Stimulated activated CD4-positive, alpha-beta T cell treated with anti-CD3 and anti-CD28 coated beads, TNF-alpha, amount 100 ng/mL, for 1 hour (primary cell): ENCODE measurements at places on chromosomes 6 and 20.

GRCh38 chr20:9412309-9412708 is 102.1 kb upstream of the LAMP5 start:
- DNase-seq, result no peak

DNA sequence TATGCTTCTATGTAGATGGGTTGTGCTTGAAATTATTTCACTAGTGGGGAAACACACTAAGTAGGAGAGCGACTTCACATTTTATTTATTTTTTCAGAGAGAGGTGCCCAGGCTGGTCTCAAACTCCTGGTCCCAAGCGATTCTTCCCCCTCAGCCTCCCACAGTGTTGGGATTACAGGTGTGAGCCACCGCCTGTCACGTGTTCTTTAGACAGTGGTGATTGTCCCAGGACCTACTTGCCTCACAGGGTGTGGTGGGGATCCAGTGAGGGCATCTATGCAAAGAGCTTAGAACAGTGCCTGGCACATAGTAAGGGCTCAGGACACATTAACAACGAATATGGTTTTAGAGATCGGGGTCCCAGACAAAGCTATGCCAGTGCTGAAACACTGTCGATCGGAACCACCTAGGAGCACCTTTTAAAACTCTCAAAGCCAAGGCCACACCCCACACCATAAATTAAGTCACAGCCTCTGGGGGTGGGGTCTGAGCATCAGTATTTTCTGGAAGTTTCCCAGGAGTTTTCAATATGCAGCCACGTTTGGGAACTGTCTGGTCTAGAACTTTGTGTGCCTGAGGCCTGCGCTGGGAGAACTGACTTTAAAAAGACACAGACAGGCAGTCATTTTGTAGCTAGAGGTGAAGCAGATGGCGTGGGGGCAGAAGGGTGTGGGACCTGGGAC is 4.8 kb upstream of the BCAS4 start:
- no peak for DNase-seq

GRCh38 chr6:32255199-32256153 is 31.6 kb upstream of the NOTCH4 start:
- peak; percentile 41 for DNase-seq

GRCh38 chr6:127854009-127854408 is 46.8 kb downstream of the THEMIS start:
- no peak for DNase-seq

DNA sequence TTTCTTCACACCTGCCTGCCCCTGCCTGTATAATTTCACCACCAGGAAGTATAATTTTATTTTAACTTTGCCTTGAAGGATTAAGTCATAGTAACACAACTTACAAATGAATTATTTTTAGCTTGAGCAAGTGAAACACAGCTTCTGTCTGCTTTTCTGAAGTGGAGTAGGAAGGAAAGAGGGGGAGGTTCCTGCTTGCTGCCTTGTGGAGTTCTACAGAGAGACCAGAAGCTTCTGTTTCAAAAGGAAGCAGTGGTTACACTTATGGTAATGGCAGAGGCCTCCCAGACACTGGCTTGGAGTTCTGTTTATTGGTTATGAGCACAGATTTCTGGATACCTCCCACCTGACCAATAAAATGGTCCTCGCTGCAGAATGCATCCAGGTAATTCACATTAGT is 159.6 kb downstream of the TMEM200A start:
- DNase-seq, result no peak

- DNase-seq, result no peak
Measured at GRCh38 chr6:97850458-97851212, 567.6 kb upstream of the MMS22L start.

GRCh38 chr20:56247954-56248782 is at the start of gene MC3R:
TSS of gene MC3R (plus strand) at chr20:56248732. CDS start at chr20:56248844, 112 bp downstream.
- DNase-seq, result peak; percentile 16

- no peak for DNase-seq
Measured at GRCh38 chr6:169833258-169833794, 81.9 kb downstream of the ERMARD start.

- DNase-seq, result no peak
Measured at GRCh38 chr6:44266347-44266746, 996 bp upstream of the NFKBIE start.

DNA sequence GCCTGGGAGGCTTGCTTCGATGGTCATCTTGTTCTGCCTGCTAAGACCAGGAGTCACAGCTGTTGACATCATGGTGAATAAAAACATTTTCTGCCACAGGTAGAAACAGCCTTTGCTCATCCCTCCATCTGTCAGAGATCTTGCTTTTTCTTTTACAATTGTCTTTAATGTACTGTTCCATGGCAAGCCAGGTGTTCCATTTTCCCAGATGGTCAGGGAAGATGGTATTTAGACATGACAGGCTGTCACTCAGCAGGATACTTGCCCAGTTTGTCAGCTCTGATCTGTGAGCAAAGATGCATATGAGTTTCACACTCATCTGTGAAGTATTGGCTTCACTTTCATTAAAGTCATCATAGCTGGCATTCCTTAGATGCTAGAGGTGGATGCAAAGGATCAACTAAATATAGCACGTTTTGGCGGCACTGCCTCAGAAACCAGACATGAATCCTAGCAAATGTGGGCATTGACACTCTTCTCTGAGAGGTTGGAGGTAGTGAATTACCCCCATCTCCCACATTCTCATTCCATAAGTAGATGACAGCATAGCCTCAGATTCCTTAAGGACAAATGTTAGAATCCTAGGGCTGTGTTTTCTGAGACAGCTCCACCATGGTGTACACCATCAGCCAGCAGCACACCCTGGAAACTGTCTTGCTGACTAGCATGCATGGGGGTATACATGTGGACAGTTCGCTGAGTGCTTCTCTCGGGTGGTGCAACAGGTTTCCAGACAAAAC is 4.2 kb downstream of the SSTR4 start:
- no peak for DNase-seq

DNA sequence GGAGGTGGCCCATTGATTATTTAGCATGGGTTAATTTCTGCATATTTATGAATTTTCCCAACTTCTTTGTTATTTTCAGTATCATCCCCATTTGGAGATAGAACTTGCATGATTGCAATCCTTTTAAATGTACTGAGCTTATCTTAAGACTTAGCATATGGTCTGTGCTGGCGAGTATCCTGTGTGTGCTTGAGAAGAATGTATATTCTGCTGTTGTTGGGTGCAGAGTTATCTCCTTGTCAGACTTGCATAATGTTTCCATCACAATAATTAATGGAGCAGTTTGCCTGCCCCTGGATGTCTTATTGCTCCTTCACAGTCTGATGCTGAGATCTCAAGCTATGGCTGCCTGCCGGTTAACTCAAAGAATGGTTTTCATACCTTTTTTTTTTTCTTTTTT is 112.6 kb downstream of the CDYL start:
- no peak for DNase-seq

GRCh38 chr20:49381558-49382493 is 100.6 kb downstream of the KCNB1 start:
- no peak for DNase-seq

- no peak for DNase-seq
Measured at GRCh38 chr6:153392156-153392555, 261.1 kb upstream of the RGS17 start.

DNA sequence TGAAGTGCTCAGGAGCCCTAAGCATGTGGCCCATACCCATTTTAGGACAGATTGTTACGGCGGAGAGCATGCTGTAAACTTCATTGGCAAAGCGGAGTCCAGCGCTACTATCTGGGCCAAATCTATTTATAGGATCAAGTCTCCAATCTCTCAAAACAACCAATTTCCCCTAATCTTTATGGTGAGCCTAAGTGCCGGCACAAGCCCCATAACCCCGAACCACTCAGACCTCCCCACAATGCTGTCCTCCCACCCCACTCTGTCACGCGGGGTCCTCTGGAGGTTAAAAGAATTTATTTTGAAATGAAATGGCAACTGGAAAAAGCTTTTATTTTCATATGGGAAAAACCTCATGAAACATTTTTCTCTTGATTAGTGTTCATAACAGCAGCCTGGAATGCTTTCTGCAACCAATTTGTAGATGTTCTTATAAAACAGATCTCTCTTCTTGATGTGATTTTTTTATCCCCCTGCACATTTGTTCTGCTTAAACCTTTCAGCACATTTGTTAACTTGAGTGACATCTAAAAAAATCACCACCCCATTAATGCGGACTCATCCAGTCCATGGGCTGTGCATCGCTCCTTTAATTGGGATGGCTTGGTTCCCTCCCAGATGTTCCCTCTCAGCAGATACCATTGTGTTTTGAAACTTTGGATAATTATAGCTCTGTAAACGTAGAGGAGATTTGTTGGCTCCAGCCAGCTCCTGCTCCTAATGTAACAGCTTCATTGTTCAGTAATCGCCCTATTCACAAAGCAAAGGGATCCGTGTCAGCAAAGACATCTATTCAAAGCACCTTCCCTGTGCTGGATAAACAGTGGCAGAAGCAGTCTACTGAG is 323.6 kb downstream of the CD83 start:
- DNase-seq, result no peak

DNA sequence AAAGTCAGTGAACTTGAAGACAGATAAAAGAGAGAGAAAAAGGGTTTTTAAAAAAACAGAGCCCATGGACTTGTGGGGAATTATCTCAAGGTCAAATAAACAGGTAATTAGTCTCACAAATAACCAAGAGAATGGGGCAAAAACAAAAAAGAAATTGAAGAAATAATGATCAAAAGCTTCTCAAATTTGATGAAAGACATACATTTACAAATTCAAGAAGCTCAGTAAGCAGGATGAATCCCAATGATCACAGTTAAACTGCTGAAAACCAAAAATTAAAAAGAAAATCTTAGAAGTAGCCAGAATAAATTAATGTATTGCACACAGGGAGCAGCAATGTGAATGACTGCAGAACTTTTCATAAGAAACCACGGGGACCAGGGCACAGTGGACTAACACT is 112.5 kb upstream of the EMILIN3 start:
- DNase-seq, result no peak

- DNase-seq, result no peak
Measured at GRCh38 chr6:28719275-28719940, 193.7 kb downstream of the GPX5 start.

DNA sequence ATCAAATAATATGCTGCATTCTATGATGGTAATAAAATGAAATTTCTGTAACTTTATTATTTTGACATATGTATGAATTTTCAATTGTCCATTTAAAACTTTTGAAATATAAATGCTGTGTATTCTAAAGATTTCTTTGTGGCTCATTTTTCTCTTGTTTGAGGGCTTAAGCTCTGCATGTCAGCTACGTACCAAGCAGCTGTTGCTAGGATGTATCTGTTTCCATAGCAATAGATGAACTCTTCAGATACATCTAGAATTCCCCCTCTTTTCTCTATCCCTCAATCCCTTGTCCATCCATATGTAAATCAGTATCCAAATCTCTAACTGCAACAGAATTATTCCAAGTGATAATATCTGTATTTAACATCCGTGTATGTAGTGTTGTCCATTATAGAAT is 76.5 kb upstream of the OPRM1 start:
- DNase-seq, result no peak

DNA sequence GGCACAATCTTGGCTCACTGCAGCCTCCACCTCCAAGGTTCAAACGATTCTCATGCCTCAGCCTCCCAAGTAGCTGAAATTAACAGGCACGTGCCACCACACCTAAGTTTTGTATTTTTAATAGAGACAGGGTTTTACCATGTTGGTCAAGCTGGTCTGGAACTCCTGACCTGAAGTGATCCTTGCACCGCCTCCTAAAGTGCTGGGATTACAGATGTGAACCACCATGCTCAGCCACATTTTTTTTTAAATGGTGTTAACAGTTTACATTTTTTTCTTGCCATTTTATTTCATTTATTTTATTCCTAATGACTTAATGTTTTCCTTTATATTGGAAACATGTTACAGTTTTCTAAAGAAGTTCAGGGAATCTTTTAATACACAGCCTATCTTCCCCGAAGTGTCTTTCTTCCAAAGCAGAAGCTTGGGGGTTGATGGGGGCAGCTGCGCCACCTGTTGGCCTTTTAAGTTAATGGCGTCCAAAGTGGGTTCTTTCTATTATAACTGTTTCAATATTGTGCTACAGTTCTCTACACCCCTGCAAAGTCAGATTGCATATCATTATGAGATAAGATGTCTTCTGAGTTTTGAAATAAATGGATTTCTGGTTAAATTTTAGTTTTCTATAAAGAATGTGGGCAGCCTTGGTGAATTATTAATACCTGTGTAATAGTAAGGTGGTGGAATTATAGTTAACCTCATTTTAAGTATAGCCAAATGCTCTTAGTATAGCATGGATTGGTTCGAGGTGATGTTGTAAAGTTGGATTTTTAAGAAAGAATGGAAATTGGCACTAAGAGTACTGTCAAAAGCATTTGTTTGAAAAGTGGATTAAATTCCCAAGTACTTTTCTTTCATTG is 42.0 kb upstream of the PLCG1 start:
- DNase-seq, result peak; percentile 5

DNA sequence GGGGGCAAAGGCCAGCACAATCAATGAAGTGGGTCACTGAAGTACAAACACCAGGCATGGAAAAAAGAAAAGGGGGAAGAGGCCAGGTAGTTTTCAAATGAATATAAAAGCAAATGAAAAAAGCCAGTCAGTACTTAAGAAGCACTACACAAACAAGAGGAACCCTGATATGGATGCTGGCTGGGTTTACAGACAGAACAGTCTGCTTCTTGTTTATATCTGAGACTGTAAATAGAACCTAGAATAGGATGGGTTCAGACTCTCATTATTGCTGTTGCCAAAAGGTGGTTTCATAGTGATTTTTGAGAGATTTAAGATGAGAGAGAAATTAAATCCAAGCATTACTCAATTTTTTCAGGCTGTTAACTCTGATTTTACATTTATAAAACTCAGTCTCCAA is 24.1 kb downstream of the USP45 start:
- no peak for DNase-seq

DNA sequence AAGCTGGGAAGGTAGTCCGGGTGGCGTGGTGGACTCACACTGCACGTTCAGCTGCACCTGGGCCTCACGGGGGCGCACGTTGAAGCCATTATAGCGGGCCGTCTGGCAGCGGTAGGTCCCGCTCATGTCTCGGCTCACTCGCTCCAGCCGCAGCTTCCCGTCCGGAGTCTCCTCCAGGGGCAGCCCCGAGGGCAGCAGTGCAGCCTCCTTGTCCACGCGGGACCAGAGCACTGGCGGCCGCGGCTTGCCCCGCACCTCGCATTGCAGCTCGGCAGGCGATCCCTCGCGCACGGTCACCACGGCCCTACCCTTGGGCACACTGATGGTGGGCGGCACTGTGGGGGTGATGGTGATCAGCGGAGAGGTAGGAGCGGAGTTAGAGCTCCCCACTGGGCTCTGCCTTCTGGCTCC is 47.6 kb downstream of the MDGA1 start:
- DNase-seq, result no peak

DNA sequence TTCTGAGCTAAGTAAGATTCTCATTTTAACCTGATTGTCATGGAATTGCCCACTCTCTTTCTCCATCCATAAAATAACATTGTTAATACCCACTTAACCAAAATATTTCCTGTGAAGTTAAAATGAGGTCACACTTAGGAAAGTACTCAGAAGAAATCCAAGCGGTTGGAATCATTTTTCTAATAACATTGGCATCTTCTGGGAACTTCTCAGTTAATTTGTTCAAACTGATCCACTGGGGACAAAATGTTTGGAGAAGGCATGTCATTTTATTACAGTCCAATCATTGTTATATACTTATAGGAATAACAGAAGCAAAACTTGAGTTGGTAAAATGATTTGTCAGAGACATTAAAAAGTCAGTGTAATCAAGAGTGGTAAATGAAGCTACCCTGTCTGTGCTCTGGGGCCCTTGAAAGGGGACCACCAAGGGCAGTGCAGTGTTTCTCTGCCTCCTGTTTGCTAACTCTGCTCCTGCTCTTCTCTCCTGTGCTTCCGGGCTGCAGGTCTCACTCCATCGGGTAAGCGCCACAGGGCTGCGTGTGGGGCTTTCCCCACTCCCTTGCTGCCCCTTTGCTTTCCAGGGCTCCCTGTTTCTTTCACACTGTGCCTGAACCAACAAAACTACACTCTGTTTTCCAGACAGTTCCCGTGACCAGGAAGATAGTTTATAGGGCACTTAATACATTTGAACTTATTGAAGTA is 50.1 kb downstream of the HDDC2 start:
- no peak for DNase-seq
